HAP-1 (cell line): ENCODE measurements at places on chromosomes 16 and 17.

DNA sequence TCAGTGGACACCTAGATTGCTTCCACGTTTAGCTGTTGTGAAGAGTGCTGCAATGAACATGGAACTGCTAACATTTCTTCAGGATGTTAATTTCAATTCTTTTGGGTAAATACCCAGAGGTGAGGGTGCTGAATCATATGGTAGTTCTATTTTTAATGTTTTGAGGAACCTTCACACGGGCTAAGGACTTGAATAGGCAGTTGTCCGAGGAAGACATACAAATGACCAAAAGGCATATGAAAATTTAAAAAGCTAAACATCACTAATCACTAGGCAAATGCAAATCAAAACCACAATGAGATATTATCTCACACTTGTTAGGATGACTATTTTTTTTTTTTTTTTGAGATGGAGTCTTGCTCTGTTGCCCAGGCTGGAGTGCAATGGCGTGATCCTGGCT, 173.3 kb downstream of the PRKCB start:
- DNase-seq, result no peak

DNA sequence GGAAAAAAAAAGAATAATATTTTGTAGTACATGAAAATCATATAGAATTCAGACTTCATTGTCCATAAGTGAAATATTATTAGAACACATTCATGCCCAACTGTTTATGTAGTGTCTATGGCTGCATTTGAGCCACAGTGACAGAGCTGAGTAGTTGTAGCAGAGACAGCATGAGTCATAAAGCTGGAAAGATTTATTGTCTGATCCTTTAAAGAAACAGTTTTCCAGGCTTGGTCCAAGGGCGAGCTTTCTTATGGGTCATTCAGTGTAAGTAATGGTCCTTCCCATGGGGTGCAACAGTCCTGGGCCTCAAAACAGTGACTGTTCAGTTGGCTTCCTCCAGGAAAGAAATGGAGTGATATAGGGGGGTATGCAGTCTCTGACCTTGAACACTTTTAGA, 260.2 kb downstream of the HS3ST4 start:
- no peak for DNase-seq

- no peak for DNase-seq
Observed at GRCh38 chr16:19104607-19105006, 9.2 kb upstream of the ITPRIPL2 start.

GRCh38 chr17:546456-546855, 168.2 kb downstream of the VPS53 start:
- no peak for DNase-seq

DNA sequence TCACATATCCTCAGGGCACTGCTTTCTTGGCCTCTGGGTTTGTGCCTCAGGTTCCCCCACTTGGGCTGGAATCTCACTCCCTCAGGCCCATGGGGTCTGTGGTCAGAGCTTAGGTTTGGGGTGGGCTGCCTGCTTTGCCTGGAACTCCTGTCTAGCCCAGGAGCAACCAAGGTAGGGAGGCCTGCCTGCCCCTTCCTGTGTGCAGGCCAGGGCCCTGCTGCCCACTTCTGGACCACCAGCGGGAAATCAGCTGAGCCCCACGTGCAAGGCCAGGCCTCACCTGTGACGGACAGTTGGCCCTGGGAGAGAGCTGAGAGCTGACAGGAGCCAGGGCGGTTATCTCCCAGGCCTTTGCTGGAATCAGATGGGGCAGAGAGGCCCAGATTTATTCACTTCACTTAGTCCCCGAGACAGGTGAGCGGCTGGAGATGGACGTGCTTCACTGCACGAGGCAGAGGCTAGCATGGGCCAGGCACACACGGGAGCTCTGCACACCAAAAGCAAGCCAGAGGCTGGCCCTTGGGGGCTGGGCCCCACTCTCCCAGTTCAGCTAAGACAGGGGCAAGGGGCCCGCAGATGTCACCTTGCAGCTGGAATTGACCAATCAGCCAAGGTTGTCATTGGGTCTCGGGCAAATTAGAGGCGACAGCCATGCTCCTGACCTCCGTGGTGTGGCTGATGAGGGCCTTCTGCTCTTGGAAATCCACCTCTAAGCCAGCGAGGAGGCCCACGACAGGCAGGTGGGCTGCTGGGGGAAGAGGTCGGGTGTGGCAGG, 49.9 kb upstream of the DOC2B start:
- no peak for DNase-seq

- peak; percentile 80 for DNase-seq
Observed at GRCh38 chr16:3945751-3946603, 65.5 kb upstream of the CREBBP start.
